ENCODE measurements at places on chromosomes 5 and 9.

DNA sequence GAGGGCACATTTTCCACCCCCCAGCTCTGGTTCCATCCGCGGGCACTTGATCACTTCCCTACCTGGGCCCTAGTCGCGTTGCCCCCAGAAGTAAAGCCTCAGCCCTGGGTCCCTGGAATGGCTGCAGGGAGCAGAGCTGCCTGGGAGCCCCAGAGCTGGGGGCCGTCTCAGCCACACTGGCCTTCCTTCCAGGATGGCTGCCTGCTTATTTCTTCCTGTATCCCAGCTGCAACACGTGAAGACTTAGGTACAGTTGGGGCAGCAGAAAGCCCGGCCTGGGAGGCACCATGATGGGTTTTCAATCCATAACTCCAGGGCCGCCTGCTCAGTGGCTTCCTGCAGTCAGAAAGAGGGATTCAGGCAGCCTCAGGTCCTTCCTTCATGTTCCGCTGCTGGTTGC is 232.3 kb downstream of the IRX2 start:
- no peak for DNase-seq

- DNase-seq, result no peak
Measured at GRCh38 chr9:11663913-11664312, 1029.3 kb upstream of the TYRP1 start.

- DNase-seq, result no peak
Measured at GRCh38 chr5:108345541-108346171, 36.2 kb downstream of the FBXL17 start.

- DNase-seq, result no peak
Measured at GRCh38 chr5:107372723-107373450, 297.9 kb downstream of the EFNA5 start.

GRCh38 chr5:177336112-177336511 is 15.4 kb downstream of the LMAN2 start:
- no peak for DNase-seq

DNA sequence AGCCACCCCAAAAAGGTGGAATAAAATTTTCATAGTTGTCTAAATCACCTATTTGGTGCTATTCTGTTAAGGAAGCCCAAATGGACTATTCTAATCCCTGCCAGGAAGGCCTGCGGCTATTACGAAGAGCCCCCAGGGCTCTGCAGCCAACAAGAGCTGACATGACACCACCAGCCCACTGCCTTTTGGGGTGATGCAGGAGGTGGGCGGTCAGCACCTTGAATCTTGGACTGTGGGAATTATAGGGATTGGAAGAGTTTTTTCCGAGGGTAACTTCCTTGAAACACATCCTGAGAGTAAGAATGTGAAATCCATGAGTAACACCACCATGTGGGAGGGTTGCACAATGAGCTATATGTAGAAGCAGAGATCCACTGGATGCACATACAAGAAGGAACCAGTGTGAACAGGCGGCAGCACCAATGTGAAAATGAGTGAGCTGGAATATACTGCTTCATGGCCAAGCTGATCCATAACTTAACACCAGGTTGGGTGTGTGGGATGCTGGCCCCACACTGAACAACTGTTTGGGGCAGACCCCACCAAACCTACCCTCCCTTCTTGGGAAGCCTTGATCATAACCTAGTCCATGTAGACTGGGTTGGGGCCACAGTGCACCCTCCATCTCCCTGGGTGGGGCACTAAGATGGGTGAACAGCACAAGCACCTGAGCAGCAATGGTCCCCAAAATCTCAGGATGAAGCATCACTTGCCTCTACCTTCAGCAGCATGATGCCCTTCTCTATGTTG is 239.0 kb downstream of the FSTL4 start:
- no peak for DNase-seq

GRCh38 chr5:15977851-15978250 is 201.7 kb downstream of the MARCHF11 start:
- DNase-seq, result no peak

- peak; percentile 7 for DNase-seq
Measured at GRCh38 chr5:42912184-42912798, 100.6 kb upstream of the SELENOP start.

DNA sequence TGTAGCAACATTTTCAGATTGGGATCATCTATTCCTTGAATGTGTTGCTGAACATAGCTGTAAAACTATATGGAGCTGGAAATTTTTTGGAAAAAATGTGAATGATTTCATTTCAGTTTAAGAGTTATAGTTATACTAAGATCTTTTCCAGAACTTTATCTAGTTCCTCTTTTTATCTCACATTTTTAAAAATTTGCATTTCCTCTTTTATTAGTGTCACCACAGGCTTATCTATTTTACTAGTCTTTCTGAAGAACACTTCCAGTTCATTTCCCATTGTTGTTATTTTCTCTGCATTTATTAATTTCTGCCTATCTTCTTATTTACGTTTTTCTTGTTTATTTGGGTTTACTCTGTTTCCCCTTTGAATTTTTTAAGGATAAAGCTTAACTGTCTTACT is 46.0 kb upstream of the FSTL4 start:
- no peak for DNase-seq

- no peak for DNase-seq
Measured at GRCh38 chr9:95147452-95148207, 169.9 kb downstream of the FANCC start.

GRCh38 chr5:133032852-133033742 is 6.7 kb upstream of the ZCCHC10 start:
- no peak for DNase-seq

- no peak for DNase-seq
Measured at GRCh38 chr5:36305571-36306326, 4.0 kb upstream of the RANBP3L start.

GRCh38 chr5:119171686-119172085 is 100.8 kb downstream of the DMXL1 start:
- no peak for DNase-seq

GRCh38 chr5:65989158-65989557 is 62.8 kb downstream of the ERBIN start:
- no peak for DNase-seq

DNA sequence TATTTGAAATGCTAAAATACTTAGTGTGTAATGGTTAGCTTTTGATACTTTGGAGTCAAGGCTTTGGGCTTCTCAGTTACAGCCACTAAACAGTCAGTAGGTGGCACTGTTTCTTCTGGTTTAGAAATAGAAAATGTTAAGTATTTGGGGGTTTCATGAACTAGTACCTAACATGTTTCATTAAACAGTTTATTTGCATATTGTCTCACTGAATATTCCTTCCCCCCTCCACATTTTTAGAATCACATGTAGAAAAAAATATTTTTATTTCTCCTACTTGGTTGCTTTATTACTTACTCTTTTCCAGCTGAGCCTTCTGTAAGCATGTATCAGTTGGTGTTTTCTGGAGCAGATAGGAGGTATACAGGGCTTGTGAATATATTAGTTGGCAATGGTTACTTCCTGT is 48.0 kb downstream of the IPO11 start:
- no peak for DNase-seq

GRCh38 chr5:53463909-53464621 is 16.4 kb upstream of the FST start:
- DNase-seq, result no peak

GRCh38 chr9:105842023-105842644 is 147.8 kb downstream of the TMEM38B start:
- DNase-seq, result no peak

DNA sequence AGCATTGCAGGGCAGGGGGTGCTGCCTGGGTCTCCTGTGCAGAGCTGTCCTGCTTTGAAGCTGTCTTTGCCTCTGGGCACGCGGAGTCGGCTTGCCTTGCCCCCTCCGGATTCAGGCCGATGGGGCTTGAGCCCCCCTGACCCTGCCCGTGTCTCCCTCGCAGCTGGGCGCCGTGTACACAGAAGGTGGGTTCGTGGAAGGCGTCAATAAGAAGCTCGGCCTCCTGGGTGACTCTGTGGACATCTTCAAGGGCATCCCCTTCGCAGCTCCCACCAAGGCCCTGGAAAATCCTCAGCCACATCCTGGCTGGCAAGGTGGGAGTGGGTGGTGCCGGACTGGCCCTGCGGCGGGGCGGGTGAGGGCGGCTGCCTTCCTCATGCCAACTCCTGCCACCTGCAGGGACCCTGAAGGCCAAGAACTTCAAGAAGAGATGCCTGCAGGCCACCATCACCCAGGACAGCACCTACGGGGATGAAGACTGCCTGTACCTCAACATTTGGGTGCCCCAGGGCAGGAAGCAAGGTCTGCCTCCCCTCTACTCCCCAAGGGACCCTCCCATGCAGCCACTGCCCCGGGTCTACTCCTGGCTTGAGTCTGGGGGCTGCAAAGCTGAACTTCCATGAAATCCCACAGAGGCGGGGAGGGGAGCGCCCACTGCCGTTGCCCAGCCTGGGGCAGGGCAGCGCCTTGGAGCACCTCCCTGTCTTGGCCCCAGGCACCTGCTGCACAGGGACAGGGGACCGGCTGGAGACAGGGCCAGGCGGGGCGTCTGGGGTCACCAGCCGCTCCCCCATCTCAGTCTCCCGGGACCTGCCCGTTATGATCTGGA is 2.7 kb downstream of the CEL start:
- DNase-seq, result no peak

DNA sequence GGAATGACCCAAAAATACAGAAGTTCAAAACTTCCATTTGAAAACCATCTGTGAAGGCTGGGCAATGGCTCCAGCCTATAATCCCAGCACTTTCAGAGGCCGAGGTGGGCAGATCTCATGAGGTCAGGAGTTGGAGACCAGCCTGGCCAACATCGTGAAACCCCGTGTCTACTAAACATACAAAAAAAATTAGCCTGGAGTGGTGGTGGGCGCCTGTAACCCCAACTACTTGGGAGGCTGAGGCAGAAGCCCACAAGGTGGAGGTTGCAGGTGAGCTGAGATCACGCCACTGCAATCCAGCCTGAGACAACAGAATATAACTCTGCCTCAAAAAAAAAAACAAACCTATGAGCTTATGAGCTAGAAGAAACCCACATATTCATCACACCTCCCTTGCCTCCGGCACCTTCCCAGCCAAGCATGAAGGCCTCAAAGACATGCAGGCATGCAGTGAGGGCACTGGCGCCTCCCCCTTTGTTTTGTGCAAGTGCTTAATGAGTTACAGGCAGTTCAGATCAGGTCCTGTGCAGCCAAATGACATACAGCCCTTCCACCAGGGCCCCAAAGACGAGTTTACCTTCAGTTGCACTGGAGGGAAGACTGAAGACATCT is 9.9 kb downstream of the HNRNPH1 start:
- DNase-seq, result no peak

DNA sequence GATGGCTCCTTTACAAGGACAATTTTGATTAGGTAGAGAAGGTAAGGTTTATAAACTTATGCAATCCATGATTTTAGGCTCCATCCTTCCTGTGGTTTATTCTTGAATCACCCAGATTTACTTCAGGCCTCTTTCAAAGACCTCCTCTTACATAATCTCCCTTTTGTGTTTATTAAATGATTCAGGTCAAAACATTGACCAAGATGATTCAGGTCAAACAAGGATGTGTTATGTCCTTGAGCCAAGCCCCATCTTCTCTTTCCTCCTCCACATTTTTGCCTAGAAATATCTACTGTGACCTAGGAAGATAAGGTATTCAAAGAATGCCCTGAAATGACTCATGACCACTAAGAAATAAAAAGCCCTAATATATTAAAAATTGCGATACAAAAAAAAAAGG is 31.8 kb upstream of the TLR4 start:
- DNase-seq, result no peak

DNA sequence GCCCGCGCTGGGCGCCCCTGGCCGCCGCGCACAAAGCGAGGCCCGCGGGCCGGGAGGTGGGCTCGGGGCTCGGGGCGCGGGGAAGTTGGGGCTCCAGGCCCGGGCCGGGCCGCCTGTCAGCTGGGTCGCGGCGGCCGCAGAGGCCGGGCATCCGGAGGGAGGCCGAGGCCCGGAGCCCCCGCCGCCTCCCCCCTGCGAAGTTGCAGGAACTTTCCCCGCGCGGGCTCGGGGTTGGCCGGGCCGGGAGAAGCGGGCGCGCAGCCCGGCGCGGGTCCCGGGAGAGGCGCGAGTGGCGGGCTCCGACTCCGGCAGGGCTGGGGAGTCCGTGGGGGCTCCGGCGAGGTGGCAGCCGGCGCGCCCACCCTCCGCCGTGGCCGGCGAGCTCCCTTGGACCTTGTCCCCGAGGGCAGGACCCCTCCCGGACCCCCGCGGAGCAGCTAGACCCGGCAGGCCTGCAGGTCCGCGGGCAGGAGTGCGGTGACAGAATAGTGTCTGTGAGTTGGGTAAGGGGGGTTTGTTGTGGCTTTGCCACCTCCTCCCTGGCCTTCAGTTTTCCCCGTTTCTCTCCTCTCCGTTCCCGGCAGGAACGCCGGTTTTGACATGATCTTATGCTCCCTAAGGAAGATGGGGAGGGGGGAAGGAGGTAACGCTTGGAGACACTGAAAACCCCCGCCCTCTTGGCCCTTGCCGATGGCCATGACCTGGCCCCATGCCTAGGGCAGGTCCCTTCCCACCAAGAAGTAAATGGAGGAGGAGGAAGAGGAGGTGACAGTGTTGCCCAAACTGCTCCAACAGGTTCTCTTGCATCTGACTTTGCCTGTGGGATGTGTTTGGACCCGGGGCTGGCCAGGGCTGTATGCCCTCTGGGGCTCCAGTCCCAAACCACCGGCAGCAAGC is 942 bp downstream of the PHF2 start:
- peak; percentile 22 for DNase-seq

GRCh38 chr9:88994469-88995199 is 3.4 kb downstream of the S1PR3 start:
- DNase-seq, result no peak

DNA sequence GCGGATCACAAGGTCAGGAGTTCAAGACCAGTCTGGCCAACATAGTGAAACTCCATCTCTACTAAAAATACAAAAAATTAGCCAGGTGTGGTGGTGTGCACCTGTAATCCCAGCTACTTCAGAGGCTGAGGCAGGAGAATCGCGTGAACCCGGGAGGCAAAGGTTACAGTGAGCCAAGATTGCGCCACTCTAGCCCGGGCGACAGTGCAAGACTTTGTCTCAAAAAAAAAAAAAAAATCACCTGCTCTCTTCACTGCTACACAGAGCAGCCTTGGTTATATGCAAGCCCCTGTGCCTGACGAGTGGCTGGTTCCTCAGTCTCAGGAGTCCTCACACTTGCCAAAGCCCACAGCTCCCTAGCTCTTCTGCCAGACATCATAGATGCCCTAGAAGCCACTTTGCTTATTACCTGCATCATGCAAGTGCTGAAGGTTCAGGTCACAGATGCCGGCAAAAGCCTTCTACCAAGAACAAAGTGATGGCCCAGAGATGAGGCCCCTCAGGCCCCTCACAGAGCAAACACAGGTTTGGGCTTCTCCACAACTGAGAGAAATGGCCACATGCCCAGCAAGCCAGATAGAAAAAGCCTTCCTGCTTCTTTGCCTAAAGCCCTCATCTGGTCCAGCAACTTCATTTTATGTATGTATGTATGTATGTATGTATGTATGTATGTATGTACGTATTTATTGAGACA is 176.4 kb downstream of the AUH start:
- no peak for DNase-seq

All from stimulated activated CD4-positive, alpha-beta T cell treated with anti-CD3 and anti-CD28 coated beads, Interleukin-2, amount 100 ng/mL, for 48 hours (primary cell).